Activated naive CD4-positive, alpha-beta T cell treated with anti-CD3 and anti-CD28 coated beads, Interleukin-2, amount 50 U/mL, for 72 hours (primary cell): ENCODE measurements at places on chromosomes 1 and 21. TPM values are rescaled to one million over a fixed set of nuclear protein-coding genes. Genes with fewer than 3 reads are reported as not detected.

DNA sequence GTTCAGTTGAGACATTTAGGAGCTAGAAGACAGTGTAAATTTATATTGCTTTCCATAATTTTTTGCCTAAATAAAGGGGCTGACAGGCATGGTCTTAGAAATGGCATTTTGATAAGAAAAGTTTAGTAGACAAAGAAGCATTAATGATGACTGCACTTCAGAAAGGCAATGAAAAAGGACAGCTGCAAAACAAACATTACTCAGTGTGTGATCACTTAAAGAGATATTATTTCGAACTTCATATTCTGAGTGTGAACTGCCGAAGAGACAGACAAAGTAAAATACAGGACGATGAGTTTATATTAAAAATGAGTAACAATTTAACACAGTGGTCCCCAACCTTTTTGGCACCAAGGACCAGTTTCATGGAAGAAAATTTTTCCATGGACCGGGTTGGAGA lies 243.1 kb downstream of the DPYD start:
- DNase-seq = no peak

DNA sequence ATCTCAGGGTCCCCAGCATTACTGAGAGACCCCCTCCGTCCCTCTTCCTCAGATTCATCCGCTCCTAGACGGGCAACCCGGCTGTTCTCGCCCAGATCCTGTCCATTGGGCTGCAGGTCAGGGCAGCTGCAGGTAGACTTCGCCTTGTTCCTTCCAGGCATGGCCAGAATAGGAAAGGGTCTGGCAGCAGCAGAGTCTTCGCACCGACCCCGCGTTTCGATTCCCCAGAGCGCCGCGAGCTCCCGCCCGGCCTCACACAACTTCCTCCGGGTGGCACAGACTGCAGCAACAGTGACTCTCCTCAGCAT lies 265 bp downstream of the NRDC start:
- no peak for DNase-seq

DNA sequence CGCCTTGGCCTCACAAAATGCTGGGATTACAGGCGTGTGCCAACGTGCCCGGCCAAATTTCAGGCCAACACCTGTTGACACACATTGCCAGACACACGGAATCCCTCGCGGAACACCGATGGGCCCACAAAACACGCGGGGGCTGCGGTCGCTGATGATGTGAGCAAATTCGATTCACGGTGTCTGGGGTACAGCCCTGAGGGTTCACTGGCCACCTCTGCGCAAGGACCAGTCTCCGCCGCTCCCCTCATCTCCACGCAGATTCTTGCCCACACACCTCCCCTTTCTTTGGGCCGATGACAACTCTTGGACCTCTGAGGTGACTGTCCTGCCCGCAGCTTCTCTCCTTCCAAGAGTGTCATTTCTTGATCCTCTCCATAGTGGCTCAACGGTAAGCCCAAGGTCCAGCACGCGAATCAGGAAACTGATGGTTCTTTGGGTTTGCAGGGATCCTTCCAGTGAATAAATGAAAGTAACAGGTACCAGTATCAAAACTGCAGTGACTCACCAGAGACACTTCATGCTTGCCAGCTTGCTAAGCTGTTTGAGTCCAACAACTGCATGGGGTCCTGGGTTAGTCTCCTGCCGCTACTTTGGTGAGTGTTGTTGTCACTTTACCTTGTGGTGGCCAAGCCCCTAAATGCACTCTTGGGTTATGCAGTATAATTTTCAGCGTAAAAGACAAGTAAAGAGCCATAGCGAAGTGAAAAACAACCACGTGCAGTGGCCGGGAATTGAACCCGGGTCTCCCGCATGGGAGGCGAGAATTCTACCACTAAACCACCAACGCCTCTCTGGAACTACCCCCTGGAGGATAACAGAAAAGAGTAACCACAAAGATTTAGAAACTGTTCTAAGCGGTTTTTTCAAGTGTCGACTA lies 11.0 kb upstream of the RNU1-3 start:
- peak; percentile 77 for DNase-seq

DNA sequence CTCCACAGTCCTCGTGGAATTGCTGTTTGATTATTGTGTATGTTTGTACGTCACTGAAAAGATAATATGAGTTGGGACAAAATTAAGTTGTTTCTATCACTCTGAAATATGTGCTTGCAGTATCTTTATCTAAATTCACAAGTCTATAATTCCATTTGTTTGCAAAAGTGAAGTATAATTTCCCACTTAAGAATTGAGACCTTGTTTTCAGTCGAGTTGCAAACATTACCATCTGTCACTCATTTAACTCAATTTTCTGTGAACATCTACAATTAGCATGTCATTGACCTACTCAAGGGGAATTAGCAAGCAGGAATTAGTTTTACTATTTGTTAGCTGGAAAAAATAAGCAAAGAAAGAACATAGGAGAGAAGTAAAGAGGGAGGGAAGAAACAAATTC lies 195.8 kb downstream of the TPR start:
- no peak for DNase-seq

DNA sequence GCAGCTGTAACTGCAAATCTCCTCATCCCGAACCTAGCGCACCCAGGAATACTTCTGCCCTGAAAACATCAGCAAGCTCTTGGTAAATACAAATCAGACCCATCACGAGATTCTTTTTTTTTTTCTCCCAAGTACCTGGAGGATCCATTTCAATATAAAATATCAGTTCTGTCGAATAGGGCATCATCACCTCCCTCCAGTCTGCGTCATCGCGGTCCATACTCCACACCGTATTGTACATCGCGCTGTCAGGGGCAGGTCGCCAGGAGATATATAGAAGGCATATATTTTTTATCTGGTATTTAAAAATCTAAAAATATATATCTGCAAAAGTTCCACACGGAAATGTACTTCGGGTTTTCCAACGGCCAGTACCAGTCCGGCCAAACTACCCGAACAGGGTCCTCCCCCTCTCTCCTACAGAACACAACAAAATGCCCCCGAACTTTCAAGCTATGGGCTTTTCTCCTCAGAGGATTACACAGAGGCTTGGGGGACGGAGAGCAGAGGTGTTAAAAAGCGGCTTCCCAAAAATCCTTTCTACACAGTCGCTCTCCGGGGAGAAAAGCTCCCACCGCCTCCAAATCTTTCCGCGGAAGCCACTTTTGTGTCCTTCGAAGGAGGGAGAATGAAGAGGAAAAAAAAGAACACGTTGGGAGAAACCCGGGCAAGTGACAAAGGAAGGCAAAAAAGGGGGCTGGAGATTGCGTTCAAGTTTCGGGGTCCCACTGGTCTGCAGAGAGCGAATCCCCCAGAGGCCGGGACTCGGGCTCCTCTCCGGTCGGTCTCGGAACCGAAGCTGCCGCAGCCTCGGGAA lies 509 bp downstream of the PIK3R3 start:
- peak; percentile 8 for DNase-seq

GRCh38 chr1:202825748-202826147 lies 15.0 kb downstream of the PCAT6 start:
- DNase-seq = no peak

- no peak for DNase-seq
These were observed 42.5 kb downstream of the PTPRF start for GRCh38 chr1:43573066-43573800.

DNA sequence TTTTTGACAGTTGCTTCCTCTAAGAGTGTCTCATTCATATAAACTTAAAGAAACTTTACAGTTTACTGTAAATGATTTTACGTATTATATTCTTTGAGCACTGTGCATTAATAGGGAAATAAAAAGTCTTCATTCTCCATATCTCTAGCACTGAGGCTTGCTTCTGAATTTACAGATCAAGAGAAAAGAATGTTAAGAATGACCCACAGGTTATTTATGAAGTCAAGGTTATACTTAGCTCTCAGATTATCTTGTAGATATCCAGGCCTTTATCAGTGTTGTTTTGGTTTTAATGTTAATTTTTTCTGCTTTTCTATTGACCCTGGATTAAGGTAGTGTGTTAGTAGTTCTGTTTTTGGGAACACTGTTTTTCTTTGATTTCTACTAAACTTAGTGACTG lies 91.4 kb downstream of the GPR161 start:
- no peak for DNase-seq

GRCh38 chr1:59008599-59009347 lies 224.9 kb upstream of the JUN start:
- no peak for DNase-seq

DNA sequence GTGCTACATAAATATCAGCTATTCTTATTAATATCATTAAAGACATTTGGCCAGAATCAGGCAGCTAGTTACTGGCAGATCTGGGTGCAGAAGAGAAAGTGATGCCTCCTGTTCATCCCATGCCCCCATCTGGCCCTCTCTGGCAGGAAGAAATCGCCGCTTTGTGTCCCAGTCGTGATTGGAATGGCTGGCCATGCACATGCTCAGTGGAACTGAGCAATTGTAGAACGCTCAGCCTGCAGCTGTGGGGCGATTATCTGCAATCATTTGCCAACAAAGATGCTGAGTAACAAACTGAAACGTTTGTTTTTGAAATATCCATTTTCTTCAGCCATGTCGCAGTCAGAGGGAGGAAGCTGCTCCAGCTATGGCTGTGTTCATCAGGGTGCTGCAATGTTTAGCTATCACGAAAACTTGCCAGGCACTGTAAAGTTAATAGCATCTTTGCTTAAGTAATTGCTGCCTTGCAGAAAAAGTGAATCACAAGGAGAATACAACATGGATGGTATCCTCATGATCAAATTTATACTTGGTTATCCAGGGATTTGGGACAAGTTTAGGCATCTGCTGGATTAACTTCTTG lies 36.5 kb downstream of the NGF start:
- no peak for DNase-seq

- DNase-seq = no peak
These were observed 217.5 kb downstream of the GABPA start for GRCh38 chr21:25952306-25952705.

TAS1R1 gene
- total RNA-seq = not detected

LYPD8 gene
- total RNA-seq = not detected

FCRLB gene
- not detected for total RNA-seq

ANGPTL3 gene
- total RNA-seq = not detected

HTR6 gene
- total RNA-seq = 0.11 TPM

INAVA gene
- total RNA-seq = 0.09 TPM

CTH gene
- 12.0 TPM for total RNA-seq

OVAAL gene
- not detected for total RNA-seq

OR2AK2 gene
- not detected for total RNA-seq

POGK gene
- 43.0 TPM for total RNA-seq

TSEN15 gene
- 27.7 TPM for total RNA-seq
